ENCODE measurements at places on chromosomes 12 and 14.

- DNase-seq, result no peak
These were observed 7.8 kb upstream of the PHC1 start for GRCh38 chr12:8906266-8907180.

DNA sequence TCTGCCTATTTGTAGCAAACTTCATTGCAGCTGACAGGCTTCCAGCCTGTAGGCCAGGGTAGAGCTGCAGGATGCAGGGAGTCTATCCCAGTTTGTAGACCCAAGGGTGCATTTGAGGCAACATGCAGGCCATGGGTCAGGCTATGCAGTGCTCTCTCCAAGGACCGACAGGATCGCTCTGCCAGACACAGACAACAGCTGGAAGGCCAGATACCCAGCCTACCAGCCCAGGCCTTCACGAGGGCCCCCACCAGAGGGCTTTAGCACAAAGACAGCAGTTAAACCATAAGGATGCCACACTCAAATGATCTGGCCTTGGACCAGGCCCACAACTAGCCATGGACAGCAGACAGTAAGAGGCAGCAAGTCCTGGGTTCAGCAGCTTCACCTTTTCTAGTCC is 10.3 kb downstream of the KCTD10 start:
- DNase-seq, result no peak

GRCh38 chr12:11756523-11756922 is 107.0 kb downstream of the ETV6 start:
- DNase-seq, result no peak

DNA sequence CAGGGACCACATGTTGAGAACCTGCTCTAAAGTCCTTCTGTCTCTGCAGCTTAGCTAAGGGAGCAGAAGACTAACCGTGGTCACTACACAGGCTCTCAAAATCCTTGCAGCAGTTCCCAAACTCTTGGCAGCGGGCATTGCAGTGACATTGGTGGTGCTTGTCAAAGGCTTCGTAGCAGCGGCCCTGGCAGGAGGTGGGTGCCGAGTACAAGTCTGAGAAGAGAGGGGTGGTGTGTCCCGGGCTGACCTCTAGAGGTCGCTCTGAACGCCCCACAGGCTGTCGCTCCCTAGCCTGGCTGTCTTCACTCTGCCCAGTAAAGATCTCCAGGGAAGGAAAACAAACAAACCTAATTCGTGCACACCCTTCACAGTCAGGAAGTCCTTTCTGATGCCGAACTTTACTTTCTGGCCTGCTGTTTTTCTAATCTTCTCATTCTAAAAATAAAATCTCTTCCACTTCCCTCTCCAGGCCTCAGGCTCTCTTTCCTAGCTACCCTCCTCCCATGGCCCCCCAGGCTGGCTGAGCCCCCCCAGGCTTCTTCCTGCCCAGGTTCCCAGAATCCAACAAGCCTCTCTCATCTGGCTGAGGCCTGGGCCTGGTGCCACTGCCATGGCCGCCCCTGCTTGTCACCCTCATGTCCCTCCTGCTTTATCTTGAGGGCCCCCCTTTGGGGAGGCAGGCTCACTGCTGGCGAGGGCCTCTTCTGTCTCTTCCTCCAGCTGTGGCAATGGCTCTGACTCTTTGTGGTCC is 7.7 kb downstream of the ENDOU start:
- DNase-seq, result no peak

DNA sequence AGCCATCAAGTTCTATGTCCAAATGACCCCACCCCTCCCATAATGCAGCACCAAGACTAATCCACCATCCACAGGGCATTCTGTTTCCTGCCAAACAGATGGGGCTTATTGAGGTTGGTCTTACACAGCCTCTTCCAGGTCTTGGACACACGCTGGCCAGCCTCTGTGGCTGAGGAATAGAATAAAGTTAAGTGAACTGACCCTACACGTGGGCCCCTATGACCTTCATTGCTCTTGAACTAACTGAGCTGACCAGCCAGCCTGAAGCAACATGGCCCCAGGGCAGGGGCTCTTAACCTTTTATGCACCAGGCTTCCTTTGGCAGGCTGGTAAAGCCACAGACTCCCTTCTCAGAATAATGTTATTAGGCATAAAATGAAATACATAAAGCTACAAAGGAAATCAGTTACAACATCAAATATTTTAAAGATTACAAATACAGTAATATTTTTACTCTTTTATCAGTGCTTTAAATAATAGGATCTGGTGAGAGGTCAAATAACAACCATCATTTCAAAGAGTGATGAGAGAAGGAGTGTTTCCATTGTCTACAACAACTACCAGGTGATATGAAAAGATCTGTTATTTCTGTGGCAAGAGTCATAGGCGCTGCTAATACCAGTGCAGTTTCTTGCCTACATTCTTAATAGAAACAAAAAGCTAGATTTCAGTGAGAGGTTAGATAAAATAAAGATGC is 192.9 kb upstream of the NUDT4 start:
- DNase-seq, result no peak

GRCh38 chr14:97056086-97056485 is 258.9 kb downstream of the VRK1 start:
- no peak for DNase-seq

GRCh38 chr12:21350975-21351374 is 16.3 kb upstream of the SLCO1A2 start:
- DNase-seq, result no peak

- DNase-seq, result no peak
These were observed 25.6 kb upstream of the PTHLH start for GRCh38 chr12:27998170-27998569.

DNA sequence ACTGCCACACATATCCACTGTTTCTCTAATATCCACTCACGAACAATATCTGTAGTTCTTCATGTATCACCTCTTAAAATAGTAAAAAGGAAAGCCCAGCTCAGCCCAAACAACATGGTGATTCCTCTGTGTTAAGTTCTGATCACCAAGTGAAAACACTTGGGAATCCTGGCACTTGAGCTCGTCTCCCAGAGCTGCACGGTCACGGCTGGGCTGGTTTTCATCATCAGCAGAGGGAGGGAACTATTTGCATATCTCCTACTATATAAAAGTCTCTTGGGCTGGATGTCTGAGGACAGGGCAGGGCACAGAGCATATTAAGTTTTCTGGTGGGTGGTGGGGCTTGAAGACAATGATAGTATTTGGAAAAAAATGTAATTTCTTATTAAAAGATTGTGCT is 870.6 kb downstream of the TMEM121 start:
- DNase-seq, result no peak

- DNase-seq, result no peak
These were observed 47.5 kb downstream of the PAH start for GRCh38 chr12:102869571-102869970.

DNA sequence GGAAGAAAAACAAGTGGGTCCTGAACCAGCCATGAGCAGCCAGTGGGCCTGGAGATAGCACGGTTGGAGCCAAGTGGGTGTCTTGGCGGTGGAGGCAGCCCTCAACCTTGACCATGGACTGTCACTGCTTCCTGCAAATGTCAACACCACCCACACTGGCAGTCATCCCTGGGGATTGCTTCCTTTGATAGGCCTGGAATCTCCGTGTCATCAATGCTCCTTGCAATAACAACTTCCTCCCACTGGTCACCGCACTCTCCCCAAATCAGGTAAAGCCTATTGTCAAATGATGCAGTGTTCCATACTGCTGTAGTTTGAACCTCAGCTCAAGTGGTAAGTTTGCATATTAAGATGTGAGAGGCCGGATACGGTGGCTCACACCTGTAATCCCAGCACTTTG is 129.1 kb downstream of the NTF3 start:
- no peak for DNase-seq

DNA sequence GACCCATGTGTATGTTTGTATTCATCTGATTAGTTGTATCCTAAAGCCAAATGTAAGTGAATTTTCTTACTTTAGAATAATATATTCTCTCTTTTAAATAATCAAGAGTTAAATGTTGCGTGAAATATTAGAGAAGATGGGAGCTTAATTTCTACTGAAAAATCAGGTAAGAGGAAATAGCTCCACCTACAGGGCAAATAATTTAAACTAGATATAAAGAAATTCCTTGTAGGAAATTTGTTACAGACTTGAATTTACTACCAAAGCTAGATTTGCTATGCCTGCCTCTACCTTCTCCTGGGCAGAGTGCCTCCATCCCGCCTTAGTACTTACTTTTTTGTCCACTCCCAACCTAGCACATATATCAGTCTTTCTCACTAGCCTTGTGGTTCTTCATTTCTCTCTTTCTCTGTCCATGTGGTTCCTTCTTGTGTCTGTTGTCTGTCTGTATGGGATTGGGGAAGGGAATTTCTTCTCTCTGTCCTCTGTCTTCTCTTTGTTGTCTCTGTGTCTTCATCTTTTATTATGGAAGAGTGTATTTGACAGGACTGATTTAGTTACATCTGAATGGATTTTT is 44.7 kb downstream of the PALS1 start:
- DNase-seq, result no peak

DNA sequence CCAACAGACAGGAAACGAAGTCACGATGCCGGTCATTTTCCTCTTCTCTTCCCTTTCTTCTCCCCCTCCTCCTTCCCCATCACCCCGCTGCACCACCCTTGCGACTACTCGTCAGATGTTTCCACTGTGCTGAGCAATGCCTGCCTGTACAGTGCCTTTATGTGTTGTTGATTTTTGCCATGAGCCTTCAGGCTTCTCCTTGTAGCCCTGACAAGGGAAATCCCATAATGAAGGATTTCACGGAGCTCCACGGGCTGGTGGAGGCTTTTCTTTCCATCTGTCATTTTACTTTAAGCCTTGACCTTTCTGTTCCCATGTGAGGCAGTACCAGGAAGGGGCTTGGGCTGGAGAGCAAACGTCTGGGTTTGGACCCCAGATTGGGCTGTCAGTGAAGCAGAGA is 28.7 kb upstream of the CCND2 start:
- no peak for DNase-seq

GRCh38 chr12:24915501-24915900 is 33.4 kb downstream of the BCAT1 start:
- DNase-seq, result no peak

DNA sequence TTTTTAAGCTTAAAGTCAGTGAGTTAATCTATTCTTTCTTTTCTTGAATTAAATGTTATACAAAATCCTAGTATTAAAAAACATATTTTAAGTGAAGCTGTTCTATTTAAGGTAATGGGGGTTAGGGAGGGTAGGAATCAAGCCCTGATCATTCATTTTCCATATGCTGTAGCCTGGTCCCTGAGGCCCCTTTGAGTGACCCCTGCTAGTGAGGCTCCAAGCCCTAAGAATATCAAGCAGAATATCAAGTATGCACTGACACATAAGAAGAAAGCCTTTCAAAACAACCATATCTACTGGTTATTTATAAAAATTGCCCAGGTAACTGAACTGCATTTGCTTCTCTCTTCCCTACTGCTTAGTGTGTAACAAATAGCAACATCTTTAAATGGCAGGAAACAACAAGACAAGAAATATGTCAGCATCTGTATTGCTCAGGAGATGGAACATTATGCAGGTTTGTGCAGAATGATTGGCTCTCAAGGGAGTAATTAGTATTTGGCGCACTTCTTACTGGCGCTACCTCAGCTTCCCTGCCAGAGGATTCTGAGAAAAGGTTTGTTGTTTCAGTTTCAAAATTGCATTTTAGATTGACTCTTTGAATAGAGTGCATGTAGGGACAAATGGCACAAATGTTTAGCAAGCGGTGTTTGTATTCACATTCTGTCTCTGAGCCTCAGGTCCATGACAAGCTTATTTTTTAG is 223.0 kb downstream of the DUSP6 start:
- DNase-seq, result no peak

GRCh38 chr12:124369055-124369826 is 74.3 kb downstream of the RFLNA start:
- DNase-seq, result no peak

GRCh38 chr12:28865776-28866175 is 283.3 kb upstream of the FAR2 start:
- DNase-seq, result no peak

DNA sequence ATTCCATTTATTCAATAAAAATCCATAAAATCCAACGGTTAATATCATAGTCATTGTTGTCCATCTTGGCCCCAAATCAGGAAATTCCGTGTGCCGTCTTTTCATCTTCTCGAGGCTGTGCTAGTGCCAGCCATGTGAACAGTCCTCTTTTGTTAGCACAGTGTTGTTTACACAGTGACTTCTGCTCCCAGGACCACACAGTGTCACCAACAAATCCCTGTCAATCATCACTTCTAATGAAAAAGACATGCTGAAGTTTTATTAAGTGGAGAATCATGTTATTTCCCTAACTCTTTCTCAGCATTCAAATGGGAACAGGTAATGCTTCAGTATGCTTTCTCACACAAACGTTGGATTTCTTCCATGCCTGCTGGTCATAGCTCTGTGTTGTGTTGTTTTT is 1.9 kb upstream of the SLCO1A2 start:
- DNase-seq, result no peak

Measured in epithelial cell of proximal tubule (primary cell).